Fibroblast of lung (primary cell): ENCODE measurements at places on chromosomes 12 and 14. TPM values are rescaled to one million over a fixed set of nuclear protein-coding genes. Genes with fewer than 3 reads are reported as not detected.
A peak's percentile ranks its signal among the peaks of the same experiment; 100 is the strongest.

DNA sequence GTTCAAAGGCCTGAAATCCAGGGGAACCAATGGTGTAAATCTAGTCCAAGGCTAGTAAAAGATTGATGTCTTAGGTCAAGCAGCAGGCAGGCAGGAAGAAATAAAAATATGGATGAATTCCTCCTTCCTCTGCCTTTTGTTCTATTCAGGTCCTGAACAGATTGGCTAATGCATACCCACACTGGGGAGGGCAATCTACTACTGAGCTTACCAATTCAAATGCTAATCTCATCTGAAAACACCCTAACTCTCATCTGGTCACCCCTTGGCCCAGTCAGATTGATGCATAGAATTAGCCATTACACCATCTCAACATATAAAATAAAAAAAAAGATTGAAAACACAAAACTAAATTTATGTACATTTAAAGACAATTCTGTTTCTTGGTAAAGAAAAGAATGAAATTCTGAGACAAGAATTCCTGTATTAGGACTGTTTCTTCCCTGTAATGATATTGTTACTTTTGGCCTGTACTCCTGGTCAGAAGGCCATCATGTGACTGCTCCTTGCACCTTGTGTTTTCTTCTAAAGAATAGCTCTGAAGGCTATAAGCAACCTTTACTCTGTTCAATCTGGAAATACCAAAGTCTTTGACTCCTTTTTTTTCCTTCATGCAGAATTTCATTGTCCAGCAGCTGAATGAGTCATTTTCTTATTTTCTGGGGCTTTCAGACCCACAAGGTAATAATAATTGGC lies 19.9 kb downstream of the CLEC6A start:
- no peak for DNase-seq

GRCh38 chr14:60655898-60656685 lies 6.8 kb upstream of the SIX1 start:
- no peak for DNase-seq

DNA sequence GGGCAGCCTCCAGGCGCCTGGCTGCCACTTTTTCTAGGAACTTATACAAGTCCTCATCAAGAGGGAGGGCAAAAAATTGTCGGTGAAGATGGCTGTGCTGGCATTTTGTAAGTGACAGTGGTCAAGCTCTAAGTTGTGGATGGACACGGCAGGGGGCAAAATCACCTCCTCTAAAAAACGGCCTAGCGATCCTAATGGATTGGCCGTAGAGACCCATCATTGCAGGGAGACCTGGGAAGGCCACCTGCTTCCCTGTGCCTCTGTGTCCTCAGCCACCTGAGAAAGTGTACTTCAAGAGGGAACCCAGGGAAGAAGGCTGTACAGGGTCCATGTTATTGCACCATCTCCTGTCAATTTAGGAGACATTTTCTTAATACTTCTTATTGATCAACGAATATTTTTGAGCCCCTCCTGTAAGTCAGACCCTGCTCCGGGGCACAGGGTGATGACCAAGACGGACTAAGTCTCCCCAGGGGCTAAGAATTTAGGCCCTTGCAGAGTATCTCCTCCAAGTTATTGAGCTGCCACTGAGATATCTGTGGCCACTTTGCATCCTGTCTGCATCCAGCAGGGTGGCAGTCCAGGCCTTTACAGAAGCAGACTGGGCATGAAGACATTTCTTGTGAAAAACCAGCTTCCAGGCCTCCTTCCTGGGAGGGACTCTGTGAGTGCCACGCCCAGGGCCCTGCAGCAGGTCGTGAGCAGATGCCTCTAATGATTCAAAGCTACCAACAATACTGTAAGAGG lies 40.5 kb downstream of the PSMA6 start:
- peak; percentile 42 for DNase-seq

The ENDOU gene
- 0.17 TPM in 1 of 2 replicates, not detected in the other for total RNA-seq

The HHIPL1 gene
- total RNA-seq: 7.7 and 9.9 TPM in 2 replicates

The FOXG1 gene
- total RNA-seq: not detected in 2 replicates
